Fibroblast of skin of scalp (primary cell): ENCODE measurements at places on chromosomes 5 and 9.

GRCh38 chr5:116153687-116154174 is 68.9 kb downstream of the COMMD10 start:
- no peak for DNase-seq

DNA sequence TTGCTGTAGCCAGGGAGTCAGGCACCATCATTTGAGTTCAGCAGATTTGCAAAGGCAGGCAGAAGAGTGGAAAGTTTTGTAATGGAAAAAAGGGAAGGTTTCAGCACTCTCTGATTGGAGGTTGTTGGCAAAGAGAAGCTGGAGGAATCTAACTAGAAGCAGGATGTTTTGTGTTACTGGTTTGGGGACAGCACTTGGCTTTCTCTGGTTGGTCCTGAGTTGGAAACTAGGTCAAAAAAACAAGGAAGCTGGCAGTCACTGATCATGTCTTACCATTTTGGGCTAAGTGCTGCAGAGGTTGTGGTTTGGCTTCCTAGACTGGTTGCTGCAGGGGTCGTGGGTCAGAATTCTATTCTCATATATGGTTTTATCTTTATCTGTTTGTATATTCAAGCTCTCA is 189.8 kb downstream of the DRD1 start:
- DNase-seq: peak; percentile 83

GRCh38 chr9:37619806-37620205 is 27.4 kb upstream of the TOMM5 start:
- no peak for DNase-seq

- no peak for DNase-seq
These were observed 84.0 kb downstream of the WNK2 start for GRCh38 chr9:93267681-93268505.

GRCh38 chr9:36898431-36899020 is 135.5 kb downstream of the PAX5 start:
- no peak for DNase-seq

DNA sequence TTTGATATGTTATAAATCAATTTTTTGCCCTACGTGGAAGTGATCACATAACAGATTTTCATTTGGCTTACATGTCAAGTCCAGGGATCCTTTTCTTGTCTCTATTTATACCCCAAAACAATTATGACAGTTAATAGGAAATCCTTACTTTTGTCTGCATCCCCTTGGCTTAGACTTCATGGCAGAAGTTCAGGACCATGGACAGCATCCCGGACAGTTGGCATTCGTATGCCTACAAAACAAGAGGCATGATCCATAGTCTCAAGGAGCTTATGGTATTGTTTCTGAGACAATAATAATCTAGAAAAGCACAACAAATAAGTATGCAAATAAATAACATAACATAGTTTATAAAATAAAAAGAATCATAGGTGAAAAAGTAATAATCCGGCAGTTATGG is 214.3 kb upstream of the GRIA1 start:
- DNase-seq: peak; percentile 50

GRCh38 chr5:142109331-142110045 is 909 bp downstream of the NDFIP1 start:
- DNase-seq: peak; percentile 20

- DNase-seq: no peak
These were observed 8.6 kb downstream of the HAPLN1 start for GRCh38 chr5:83711982-83712601.

- no peak for DNase-seq
These were observed 14.7 kb upstream of the ARRDC3 start for GRCh38 chr5:91397791-91398190.

DNA sequence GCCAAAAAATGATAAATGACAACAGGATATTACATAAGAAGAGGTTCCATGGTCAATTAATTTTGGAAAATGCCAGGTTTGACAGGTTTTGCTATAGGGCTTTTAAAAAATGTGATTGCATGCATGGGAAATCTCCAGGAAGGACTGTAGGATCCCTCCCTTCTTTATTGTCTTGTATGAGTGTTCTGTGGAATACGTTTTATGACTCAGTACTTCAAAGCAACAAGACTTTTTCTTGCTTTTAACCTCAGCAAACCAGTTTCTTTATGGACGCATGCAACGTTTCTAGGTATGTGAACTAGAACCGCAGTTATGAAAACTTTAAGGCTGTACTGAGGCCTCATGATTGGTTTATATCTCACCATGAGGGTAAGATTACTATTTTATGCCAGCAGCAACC is 76.6 kb upstream of the NTRK2 start:
- no peak for DNase-seq

- DNase-seq: no peak
These were observed 24.6 kb downstream of the SECISBP2 start for GRCh38 chr9:89342948-89343347.

- DNase-seq: no peak
These were observed 123.1 kb downstream of the NPR3 start for GRCh38 chr5:32834251-32834650.

DNA sequence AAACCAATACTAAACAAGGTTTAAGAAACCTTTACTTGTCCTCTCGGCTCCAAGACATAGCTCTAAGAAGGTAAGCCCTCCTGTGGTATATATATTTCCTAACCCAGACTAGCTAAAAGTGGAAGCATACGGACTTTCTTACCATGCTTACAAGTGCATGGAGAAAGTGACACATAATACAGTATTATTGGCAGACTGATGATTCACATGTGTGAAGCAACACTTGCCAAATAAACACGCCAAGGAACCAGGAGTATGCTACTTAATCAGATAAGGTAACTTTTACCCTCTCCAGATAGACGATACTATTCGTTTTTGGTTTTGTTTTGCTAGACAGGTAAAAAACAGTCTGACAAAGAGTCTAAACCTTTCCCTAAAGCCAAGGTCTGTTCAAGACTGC is 264.1 kb downstream of the MLLT3 start:
- DNase-seq: no peak

DNA sequence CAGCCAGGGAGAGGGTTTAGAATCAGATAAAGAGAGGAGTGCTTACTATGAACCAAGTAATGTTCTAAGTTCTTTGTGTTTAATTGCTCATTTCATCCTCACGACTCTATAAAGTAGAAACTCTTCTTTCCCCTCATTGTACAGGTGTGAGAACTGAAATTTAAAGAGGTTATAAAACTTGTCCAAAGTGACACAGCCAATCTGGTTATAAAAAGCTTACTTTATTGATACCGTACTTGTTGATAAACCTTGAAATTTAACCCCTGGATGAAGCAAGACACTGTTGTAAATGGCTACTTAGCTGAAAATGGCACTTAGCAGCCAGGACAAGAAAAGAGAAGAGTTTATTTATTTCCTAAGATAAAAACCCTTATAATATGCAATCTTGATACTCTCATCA is 702.4 kb downstream of the KCTD16 start:
- no peak for DNase-seq

- no peak for DNase-seq
These were observed 84.0 kb upstream of the NEURL1B start for GRCh38 chr5:172556971-172557461.

DNA sequence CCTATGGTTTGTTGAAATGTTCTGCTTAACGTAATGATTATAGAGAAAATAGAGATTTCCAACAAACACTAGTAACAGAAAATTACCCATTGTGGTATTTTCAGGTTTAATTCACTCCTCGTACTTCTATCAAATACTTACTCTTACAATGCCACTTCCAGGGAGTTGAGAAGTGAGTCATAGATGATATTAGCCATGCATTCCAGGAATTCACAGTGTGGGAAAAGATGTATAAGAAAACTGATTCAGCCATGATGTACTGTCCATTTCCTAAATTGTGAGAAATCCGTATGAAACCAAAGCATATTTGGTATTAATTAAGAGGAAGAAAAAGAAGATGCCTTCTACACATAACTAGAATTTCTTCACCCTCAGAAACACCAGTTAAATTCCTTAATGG is 1854.6 kb upstream of the WWC1 start:
- peak; percentile 70 for DNase-seq

DNA sequence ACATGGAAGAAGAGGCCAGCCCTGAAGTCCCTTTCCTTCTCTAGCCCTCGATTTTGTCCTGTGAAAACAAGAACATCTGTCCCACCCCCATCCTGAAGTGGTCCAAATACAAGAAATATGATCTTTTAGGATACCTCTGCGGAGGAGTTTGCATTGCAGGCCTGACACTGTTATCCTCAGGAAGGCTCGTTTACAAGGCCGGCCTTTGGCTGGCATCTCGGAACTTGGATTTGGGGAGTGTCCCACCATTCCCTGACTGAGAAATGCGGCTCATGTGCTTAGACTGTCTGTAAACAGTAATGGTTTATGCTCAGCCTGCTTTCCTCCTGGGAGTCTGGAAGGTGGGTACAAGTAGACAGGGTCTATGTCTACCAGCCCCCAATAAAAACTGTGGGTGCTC is 26.4 kb downstream of the WHRN start:
- no peak for DNase-seq

DNA sequence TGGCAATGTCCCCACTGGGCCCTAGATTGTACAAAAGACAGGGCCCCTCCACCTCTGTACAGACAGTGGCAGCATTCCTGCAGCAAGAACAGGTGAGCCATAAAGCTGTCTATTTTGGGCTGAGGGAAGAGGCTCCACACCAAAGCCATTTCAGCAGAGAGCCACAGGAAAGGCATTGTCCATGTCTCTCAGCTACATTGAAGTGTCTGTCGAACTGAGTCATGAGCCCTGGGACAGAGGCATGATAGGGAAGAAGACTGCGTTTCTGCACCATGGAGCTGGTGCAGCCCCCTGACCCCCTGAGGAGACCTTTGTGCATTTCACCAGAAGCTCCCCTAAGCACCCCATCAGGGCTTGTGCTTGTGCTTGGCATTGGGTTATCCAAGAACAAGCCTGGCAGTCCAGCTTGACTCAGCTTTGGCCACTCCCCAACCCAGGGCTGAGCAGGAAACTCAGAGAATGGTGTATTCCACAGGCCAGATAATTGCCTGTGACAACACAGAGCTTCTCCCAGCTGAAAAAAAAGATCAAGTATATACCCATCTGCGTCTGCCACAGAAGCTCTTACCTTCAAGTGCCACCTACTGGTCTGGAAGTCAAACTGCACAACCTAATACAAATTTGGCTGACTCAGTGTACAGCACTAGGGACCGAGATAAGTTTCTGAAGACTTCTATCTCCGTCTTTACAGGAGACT is 5.9 kb upstream of the FRMD3 start:
- peak; percentile 87 for DNase-seq

GRCh38 chr9:125428060-125428901 is 166.7 kb downstream of the GAPVD1 start:
- no peak for DNase-seq

DNA sequence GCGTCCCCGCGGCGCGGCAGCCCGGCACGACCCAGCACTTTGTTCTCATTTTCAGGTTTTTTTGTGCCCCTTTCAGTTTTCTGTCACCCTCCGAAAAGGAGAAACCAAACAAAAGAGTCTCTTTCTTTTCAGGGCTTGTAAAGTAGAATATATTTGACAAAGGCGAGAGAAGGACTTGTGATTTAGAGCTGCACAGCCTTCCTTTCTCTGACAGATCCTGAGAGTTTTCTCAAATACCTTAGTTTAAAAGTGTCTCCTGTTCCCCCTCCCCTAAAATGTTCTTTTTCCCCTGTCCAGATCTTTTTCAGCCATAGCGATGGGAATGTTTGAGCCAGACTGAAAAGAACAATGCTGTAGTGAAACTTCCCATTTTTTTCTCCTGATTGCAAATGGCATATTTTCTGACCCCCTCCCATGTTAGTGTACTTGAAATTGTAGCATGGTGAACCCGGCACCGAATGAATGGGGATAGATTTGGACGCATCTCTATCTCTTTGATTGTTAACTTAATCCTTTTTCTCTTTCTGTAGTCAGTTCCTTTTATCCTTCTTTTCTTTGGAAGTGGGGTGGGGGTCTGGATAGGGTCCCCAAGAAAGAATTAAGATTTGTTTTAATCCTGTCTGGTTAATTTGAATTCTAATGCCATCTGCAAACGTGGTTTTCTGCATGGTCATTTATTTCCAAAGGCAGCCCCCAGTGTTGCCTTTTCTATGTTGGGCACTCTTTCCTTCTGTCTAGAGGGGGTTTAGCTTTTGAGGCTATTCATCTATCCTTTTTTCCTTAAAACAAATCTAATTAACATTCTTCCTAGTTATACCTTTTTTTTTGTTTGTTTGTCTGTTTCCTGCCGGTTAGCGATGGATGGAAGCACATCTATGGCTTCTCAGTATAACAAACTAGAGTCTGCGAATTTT is 2.2 kb downstream of the ZSWIM6 start:
- DNase-seq: no peak

DNA sequence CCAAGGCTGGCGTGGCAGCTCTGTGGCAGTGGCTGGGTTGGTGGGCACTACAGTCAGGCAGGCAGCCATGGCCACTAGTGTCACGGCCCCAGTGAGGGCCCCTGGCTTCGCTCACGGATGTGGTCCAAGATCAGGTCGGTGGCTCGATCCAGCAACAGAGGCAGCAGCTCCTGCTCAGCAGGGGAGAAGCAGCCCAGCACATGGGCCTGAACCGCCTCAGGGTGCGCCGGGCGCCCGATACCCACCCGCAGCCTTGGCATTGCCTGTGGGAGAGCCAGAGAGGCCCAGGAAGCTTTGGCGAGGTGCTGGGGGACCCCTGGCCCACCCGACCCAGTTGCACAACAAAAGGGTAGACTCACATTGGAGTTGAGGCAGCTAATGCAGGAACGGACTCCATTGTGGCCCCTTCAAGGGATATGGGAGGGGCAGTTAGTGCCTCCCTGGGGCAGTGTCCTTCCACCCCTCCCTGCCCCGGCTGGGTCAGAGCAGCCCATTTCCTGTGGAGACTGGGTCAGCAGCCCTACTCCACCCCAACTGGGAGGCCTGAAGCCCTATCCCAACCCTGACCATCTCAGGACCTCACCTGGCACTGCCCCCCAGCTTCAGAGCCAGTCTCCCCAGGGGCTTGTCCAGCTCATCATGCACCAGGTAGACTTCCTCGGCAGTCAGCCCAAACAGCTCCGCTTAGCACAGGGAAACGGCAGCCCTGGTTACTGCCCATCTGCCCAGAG is 1.3 kb downstream of the PTRH1 start:
- DNase-seq: no peak

GRCh38 chr5:126376443-126376842 is 46.8 kb upstream of the GRAMD2B start:
- DNase-seq: peak; percentile 42

DNA sequence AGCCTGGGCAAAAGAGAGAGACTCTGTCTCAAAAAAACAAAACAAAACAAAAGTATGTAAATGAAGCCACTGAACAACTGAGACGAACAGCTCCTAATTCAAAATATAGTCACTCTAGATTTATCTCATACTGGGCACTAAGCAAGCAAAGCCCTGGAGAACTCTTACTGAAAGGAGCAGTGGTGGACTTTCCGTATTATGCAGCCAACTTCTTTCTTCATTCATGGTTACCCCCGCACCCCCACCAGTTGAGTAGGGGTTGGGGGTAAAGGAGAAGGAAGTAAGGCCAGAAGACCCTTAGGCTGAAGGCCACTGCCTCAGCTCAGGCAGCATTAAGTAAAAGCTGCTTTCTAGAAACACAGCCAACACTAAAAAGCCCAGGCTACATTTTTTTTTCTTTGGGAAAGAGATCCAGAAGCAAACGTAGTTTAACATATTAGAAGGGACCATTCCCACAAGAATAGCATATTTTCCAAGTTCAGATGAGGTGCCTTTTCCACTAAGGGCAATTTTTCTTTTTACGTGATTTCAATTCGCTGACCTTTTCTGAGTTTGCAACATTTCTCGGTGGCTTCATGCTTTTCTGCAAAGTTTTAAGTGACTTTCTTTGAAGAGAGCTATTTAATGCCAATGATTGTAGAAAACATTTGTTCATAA is 55.3 kb downstream of the MAPKAP1 start:
- DNase-seq: no peak
